Thoracic aorta (tissue), 2 donors: ENCODE measurements at places on chromosomes 3 and 15. TPM values are rescaled to one million over a fixed set of nuclear protein-coding genes. Genes with fewer than 3 reads are reported as not detected.

CLDN16 gene
- not detected for total RNA-seq

UCN2 gene
- not detected for total RNA-seq

GRCh38 chr3:42902257-42902656, 3.7 kb upstream of the ZNF662 start:
- DNase-seq = no peak
- no peak overlapping the region for H3K4me3 ChIP-seq
- peaks cover 14% of the 10 kb centered on the region for H3K4me1 ChIP-seq

DNA sequence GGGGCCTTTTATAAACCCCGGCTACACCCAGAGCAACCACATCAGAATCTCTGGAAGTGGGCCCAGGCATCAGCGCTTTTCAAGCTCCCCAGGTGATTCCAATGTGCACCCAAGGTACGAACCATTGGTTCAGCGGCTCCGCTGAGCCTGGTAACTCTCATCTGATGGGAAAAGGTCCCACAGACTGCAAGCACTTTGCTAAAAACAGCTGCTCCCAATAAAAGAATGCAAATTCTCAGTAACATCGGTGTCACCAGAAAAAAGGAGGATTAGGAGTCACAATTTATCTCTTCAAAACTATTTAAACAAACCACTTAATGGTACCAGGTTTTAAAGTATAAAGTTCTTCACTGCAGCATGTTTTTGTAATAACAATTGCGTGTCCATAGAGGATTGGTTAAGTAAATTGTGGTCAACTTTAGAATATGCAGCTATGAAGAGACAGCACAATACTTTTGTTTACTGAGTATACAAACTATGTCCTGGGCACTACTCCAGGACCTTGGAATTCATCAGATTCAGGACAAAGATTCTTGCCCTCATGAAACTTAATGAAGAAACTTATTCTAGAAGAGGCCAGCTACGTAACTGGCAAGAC, 660.7 kb upstream of the ADAMTS9 start:
- H3K27me3 ChIP-seq = no peaks in the 10 kb centered on the region
- no peak for DNase-seq
